Activated T-helper 1 cell treated with anti-CD3 and anti-CD28 coated beads, Interleukin-2, amount 50 U/mL, for 16 hours (primary cell): ENCODE measurements at places on chromosomes 11 and 22.

- no peak for DNase-seq
These were observed 79.9 kb downstream of the MPPED1 start for GRCh38 chr22:43491737-43492136.

GRCh38 chr11:27496461-27496860 lies 10.1 kb downstream of the LIN7C start:
- no peak for DNase-seq

GRCh38 chr22:33579448-33580093 lies 340.7 kb downstream of the LARGE1 start:
- no peak for DNase-seq

- no peak for DNase-seq
These were observed 487 bp upstream of the LIPT2 start for GRCh38 chr11:74493791-74494630.

DNA sequence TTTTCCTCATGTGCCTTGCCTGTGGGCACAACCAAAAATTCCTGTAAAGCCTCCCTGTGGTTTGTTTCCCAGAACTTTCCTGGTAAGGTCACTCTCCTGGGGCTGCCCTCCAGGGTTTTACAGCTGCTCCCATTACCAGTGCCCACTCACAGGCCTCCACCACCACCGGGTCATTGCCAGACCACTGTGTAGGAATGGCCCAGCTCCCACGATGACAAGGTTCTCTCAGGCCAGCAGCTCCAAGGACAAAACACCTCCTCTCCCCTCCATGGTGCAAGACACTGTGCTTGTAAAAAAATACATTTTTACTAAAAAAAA lies 96.1 kb upstream of the AKIP1 start:
- no peak for DNase-seq

GRCh38 chr22:29797351-29797750 lies 30.2 kb downstream of the UQCR10 start:
- no peak for DNase-seq

GRCh38 chr22:22916215-22916951 lies 28.8 kb downstream of the IGLL5 start:
- DNase-seq, result no peak

DNA sequence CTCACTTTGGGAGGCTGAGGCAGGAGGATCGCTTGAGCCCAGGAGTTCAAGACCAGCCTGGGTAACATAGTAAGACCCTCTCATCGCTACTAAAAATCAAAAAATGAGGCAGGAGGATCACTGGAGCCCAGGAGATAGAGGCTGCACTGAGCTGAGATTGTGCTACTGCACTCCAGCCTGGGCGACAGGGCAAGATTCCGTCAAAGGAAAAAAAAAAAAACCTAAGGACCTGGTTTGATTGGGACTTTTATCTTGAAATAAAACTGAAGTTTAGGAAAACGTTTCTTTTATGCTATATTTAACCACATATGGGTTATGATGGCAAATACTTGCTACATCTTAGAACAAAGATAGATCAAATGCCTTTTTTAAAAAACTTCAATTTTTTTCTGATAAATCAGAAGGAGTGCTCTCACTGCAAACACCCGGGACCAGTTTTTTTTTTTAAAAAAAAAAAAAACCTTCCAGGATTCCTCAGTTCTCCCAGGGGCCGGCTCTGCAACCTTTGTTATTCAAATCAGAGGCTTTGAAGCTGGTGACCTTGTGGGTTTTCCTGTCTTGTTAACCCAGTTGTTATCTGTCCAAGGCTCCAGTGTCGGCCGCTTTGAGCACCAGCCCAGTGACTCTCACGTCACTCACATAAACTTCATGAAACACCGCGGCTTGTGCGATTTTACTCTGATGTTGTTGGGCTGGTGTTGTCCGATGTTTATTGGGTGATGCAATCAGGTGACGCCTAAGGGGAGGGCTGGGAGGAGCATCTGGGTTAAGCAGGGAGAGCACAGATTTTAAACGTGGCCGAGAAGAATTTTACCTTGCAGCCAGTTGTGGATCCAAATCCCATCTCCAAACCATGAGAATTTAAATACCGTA lies 24.7 kb upstream of the SLC22A12 start:
- no peak for DNase-seq

DNA sequence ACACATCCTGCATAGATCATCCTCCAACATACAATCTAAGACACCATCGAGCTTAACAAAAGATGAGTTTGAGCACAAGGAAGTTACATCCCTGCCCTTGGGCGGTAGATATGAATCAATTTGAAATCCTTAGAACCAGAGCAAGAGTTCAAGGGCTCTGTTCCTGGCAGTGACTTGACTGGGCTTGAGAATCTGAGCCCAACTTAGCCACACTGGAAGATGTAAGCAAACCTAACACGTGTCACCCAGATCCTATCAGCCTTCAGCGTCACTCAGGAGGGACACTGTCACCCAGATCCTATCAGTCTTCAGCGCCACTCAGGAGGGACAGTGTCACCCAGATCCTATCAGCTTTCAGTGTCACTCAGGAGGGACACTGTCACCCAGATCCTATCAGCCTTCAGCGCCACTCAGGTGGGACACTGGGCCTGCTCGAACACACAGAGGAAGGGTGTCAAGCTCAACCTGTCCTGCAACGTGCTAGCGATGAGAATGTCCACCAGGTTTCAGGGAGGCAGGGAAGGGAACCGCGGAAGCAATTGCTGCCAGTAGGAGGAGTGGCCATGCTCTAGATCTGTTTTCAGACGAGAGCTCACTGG lies 32.8 kb upstream of the CTSD start:
- DNase-seq, result no peak

DNA sequence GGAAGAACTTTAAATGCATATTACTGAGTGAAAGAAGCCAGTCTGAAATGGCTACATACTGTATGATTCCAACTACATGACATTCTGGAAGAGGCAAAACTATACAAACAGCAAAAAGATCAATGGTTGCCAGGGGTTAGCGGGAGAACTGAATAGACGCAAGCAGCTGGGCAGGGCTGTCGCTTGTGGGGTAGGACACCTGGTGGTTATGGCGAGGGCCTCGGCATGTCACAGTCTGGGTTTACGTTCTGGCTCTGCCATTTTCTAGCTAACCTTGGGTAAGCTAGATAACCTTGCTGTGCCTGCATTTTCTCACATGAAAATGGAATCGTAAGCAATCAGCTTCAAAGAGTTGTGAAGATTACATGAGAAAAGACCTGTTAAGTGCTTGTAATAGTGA lies 55.2 kb upstream of the SYT13 start:
- no peak for DNase-seq

- DNase-seq, result no peak
These were observed 13.6 kb upstream of the RAB3IL1 start for GRCh38 chr11:61930933-61931332.

GRCh38 chr22:32818446-32819115 lies 17.1 kb downstream of the TIMP3 start:
- no peak for DNase-seq

DNA sequence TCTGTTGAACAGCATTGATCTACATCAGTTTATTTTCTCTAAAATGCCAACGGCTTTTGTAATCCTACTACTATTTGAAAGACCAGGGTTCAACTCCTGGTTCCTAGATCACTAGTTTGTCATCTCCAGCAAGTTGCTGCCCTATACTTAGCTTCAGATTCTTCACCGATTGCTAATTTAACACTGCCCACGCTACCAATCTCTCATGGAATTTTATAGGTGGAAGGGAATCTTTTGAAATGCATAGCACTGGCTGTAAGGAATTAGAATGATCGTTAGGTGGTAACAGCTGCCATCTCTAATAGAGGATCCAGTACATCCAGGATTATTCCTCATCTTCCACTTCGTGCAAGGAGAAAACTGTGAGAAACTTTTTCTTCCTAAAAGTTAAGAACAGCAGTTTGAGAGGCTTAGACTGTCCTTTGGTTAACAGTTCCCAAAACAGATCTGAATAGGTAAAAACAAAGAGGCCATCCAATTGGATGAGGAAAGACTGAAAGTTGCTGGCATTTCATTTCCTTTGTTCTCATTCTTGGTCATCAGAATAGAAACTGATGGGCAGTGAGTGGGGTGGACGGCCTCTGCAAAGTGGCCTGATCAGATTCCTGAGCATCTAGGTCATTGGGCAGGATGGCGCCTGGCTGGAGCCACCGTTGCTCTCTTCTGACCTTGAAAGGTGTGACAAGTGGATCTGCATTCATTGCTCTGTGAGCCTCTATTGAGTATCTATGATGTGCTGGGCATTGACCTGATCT lies 236.3 kb upstream of the SORL1-AS1 start:
- no peak for DNase-seq

GRCh38 chr11:616320-617198 lies 809 bp upstream of the IRF7 start:
- DNase-seq, result no peak

GRCh38 chr22:30728826-30729225 lies 34.2 kb downstream of the OSBP2 start:
- no peak for DNase-seq

GRCh38 chr11:27281276-27281675 lies 81.7 kb downstream of the CCDC34 start:
- no peak for DNase-seq

GRCh38 chr11:46389450-46390330 lies 1.9 kb downstream of the CHRM4 start:
- no peak for DNase-seq

- DNase-seq, result no peak
These were observed 81.3 kb upstream of the BLID start for GRCh38 chr11:122197066-122197987.

DNA sequence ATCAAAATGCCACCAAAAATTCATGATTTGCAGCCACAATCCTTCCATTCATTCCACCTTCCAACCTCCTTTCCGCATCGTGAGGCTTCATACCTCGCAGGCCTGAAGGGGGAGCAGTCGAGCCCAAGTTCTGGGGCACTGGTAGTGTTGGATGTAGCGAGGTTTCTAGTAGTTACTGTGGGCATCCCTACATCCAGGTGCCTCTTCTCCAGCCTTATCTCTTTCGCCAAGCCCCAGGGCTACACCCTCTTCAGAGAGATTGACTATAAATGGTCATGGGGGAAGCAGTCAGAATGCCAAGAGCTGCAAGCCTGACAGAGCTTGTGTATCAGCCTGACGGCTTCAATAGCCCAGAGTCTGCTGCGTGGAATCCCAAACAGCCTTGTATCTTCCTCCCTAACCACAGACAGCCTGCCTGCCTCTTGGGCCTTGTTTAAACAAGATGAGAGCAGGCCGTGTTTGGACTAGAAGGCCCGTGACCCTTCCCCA lies 28.9 kb downstream of the CLMP start:
- no peak for DNase-seq

DNA sequence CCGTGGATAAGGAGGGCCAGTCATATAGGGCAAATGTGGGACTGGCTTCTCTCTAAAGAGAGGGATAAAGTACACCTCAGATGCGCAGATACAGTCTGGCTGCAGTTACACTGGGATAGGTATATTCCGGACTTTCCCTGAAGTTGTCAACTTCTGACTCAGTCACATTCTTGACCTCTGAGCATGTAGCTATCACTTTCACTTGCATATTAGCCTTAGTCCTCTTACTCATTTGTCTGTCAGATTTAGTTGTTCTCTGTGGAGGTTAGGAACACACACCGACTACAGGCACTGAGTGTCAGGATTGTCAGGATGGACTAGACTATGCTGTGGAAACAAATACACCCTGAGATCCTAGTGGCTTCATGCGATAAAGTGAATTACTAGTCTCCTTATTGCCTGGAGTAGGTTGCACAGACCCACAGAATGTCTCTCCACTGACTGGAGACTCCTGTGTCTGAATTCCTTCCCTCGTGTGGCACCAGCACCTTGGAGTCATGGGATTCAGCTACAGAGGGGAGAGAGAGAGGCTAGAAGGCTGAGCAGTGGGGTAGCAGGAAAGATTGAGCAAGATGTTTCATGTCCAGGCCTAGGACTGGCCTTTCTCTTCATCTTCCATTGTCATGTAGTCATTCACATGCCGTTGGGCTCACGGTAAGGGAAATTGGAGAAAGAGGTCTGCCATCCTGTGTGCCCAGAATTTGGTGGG lies 654.3 kb downstream of the NTM start:
- DNase-seq, result no peak

GRCh38 chr11:67126986-67127385 lies 7.9 kb downstream of the KDM2A start:
- no peak for DNase-seq

DNA sequence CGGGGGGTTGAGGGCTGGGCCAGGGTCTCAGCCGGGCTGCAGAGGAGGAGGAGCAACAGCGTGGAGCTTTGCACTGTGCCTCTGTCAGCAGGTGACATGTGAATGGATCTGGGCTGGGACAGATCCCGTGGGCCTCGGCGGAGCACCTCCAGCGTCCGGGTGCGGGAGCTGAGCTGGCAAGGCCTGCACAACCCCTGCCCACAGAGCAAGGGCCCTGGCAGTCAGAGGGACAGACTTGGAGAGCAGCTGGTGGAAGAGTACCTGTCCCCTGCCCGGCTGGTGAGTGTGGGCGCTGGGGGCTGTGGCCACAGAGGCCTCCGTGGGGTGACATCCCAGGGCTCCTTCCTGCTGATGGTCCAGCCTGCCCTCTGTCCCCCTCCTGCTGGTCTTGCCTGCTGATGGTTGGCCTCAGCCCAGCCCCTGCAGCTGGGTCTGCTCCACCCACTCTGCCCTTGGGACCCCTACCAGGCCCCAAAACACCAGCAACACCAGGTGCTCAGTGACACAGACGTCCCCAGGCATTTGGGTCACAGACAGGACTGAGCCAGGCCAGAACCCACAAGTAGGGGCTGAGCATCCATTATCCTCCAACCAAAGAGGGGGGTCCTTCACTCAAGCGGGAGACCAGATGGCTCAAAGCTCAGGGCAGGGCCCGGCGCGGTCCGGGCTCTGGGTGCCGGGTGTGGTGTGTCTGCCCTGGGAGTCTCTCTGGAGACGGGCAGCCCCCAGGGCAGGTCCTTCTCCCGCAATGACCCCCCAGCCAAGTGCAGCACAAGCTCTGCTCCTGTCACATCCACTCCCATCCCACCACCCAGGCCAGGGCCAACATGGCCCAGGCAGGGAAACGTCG lies 3.5 kb downstream of the LRRC56 start:
- no peak for DNase-seq

- no peak for DNase-seq
These were observed 20.8 kb downstream of the WNT11 start for GRCh38 chr11:76185511-76185910.

DNA sequence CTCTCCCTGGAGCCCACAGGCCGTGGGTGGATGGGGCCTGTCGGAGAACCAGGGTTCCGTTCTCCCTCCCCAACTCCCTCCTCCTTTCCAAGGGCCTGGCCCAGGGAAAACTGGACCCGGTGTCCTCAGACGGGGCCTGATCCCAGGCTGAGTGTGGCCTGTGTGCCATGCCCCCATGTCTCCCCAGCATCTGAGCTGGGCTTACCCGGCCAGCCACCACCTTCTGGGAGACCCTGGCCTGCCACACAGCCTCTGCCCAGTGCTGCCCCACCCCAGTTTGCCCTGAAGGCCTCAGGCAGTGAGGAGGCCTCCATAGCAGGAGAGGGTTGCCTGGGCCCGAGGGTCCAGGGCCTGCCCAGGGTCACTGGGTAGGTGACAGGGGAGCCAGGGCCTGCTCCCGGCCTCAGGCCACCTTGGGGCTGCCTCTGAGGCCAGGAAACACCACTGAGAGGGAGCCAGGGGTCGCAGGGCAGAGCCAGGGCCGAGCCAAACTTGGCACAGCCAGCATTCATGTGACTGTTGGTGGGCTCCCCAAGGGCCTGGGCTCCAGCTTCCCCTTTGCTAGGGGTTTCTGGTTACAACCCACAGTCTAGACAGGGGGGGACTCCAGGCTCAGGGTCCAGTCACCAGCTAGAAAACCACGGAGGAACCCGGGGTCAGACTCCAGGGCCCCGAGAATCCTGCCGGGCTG lies 590 bp upstream of the IFITM10 start:
- DNase-seq, result no peak
